CD4-positive, alpha-beta T cell treated with Interleukin-10 for 1 hour (primary cell): ENCODE measurements at places on chromosomes 2 and 18.

DNA sequence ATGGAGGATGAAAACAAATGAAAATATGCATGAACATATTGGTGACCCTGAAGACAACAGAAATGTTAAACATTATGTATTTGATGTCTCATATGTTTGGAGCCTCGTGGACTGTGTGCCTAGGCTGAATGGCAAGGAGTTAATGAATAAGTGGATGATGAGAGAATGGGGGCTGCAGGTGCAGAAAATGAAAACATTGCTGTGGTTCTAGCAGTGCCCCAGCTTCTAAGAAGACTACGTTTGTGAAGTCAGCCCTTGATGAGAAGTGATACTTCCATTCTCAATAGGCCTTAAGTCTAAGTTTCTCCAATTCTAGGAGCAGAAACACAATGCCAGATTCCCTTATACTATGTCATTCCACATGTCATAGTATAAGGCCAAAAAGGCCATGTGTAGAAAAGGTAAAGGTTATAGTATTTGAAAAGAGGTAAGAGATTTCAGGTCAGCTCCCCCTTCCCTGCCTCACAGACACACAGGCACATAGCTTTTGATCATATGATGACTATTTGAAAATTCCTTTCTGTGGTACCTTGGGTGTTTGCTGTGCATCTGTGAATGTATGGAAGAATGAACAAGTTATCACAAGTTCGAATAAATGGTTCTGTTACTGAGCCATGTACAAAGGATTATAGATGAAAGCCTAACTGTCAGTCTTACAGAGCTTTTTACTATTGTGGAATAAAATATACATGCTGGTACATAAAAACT is 280.8 kb downstream of the SETBP1 start:
- DNase-seq = no peak

GRCh38 chr2:223841436-223842190 is 4.2 kb upstream of the AP1S3 start:
- DNase-seq = no peak

DNA sequence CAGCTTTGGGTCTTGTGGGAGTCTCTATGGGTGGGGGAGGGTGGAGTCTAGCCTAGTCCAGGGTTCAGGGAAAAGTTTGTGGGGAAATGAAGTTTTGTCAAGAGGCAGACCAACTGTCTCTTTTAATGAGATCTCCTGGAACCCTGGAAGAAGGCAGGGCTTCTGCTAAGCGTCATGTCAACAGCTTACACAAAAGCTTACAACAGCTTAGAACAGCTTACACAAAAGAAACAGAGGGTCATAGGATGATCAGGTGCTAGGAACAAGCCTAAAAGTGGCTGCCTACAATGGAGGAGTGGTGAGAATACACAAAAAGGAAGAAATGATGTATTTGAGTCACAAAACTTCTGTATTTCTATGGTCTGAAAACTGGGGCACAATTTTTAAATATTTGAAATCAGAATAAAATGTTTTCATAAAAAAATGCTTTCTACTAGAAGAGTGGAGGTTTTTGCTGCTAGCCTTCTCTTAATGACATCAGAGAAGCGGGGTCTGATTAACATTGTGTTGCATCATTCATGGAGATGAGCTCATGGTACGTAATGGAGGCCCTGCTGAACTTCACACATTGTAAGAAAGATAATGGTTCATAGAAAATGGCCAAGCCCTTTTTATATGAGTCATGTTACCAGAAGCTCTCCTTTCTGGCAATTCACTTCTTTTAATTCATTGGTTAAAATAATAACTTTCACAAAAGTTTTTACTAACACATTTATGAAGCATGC is 351.0 kb downstream of the PIK3C3 start:
- DNase-seq = no peak

- no peak for DNase-seq
Observed at GRCh38 chr18:62660691-62661090, 54.6 kb upstream of the PHLPP1 start.

- no peak for DNase-seq
Observed at GRCh38 chr18:50594942-50595341, 35.1 kb downstream of the MAPK4 start.

- DNase-seq = no peak
Observed at GRCh38 chr2:27100036-27100435, 13.5 kb downstream of the KHK start.

GRCh38 chr2:239344857-239345216 is 56.0 kb downstream of the HDAC4 start:
- DNase-seq = no peak
